H4 (cell line): ENCODE measurements at places on chromosomes 1 and 21. TPM values are rescaled to one million over a fixed set of nuclear protein-coding genes. Genes with fewer than 3 reads are reported as not detected.

DNA sequence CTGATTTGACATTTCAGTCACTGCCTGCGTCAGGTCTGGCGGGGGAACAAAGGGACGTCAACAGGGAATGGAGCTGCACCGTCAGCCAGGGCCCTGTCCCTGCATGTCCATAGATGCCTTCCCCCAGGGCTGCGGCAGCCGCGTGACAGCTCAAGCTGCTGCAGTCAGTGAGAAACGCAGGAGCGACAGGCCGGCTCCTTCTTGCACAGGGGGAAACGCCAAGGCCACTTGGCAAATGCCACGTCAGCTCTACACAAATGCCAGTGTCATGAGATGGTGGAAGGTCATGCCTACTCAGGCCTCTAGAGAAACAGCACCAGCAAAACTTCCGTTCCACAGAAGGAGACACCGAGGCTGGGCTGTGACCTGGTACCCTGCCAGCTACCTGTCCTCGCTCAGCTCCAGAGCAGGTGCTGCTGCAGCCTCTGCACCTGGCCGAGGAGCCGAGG, 37.7 kb downstream of the SYF2 start:
- no peak for DNase-seq

- no peak for DNase-seq
These were observed 12.8 kb downstream of the GFI1 start for GRCh38 chr1:92473781-92474495.

GRCh38 chr1:37393173-37394120, 80.9 kb upstream of the ZC3H12A start:
- DNase-seq = no peak

- DNase-seq = no peak
These were observed 5.0 kb upstream of the ADAMTSL4 start for GRCh38 chr1:150544204-150544603.

RORC gene
- 0.60 and 1.2 TPM in 2 replicates for total RNA-seq

GRCh38 chr1:167367705-167368104, 147.0 kb downstream of the POU2F1 start:
- DNase-seq = no peak

GRCh38 chr1:61083013-61083806, 849 bp downstream of the NFIA start:
- DNase-seq = no peak

- DNase-seq = no peak
These were observed 32.3 kb downstream of the SYF2 start for GRCh38 chr1:25199819-25200620.

GRCh38 chr1:30422251-30422650, 301.1 kb downstream of the MATN1 start:
- no peak for DNase-seq

DNA sequence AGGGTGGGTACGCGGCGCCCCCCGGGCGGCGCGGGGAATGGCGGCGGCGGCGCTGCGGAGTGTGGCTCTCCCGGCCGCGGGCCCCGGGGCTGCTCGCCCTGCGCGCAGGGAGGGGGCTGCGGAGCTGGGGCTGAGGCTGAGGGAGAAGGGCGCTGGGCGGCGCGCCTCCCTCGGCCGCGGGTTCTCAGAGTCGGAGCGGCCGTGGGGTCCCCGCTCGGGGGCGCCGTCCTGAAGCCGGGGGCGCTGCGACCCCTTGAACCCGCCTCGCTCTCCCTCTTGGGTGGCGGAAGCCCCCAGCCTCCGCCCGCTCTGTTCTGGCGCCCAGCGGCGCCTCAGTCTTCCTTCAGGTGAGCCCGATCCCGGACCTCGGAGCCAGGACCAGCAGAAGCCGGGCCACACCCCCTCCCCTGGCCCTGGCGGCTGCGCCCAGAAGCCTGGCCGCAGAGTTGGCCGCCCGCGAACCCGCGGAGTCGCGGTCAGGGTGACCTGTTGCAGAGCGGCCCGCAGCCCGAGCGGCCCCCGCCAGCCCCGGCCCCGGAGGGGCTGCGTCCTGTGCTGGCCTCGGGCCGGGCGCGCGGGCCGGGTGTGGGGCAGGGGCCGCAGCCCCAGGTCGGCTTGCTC, 532 bp downstream of the RALGPS2 start:
- peak; percentile 9 for DNase-seq

CLDN19 gene
- total RNA-seq = not detected in 2 replicates

GRCh38 chr1:201719812-201720521, 109.0 kb upstream of the IPO9 start:
- peak; percentile 89 for DNase-seq

DNA sequence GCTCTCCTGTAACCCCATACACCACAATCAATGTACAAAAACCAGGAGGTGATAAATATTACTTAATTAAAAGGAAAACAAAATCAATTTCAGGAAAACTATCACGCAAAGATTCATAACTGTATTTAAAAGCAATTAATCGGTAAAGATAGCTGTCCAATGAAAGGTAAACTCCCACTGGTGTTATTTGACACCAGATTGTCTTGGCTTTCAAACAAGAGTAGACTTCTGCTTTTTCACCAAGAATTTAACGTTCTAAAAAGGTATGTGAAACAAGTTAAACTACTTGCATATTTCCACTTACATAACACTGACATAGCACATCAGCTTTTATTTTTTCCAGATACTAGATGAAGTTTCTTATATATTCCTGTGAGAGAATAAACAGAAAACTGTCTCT, 3.5 kb downstream of the PLPP3 start:
- no peak for DNase-seq

- no peak for DNase-seq
These were observed 253.1 kb upstream of the IRF2BP2 start for GRCh38 chr1:234862944-234863515.

MYOG gene
- total RNA-seq = not detected in 2 replicates

DNA sequence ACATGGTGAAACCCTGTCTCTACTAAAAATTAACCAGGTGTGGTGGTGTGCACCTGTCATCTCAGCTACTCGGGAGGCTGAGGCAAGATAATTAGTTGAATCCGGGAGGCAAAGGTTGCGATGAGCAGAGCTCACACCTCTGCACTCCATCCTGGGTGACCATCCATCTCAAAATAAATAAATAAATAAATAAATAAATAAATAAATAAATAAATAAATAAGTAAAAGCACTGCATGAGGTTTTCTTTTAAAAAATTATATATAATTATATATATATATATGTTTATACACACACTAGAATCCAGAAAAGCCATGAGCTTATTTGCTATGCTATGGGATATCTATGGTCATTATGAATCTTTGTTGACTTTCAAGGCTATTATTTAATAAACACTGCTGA, 2.4 kb downstream of the AMPD1 start:
- DNase-seq = no peak

PDZK1IP1 gene
- not detected in 2 replicates for total RNA-seq

FCRL4 gene
- total RNA-seq = not detected in 2 replicates

ZFYVE9 gene
- 13.9 and 15.0 TPM in 2 replicates for total RNA-seq

GRCh38 chr1:160257411-160258015, 4.8 kb downstream of the DCAF8 start:
- DNase-seq = no peak

SOX13 gene
- total RNA-seq = 1.4 TPM in 2 replicates

DNA sequence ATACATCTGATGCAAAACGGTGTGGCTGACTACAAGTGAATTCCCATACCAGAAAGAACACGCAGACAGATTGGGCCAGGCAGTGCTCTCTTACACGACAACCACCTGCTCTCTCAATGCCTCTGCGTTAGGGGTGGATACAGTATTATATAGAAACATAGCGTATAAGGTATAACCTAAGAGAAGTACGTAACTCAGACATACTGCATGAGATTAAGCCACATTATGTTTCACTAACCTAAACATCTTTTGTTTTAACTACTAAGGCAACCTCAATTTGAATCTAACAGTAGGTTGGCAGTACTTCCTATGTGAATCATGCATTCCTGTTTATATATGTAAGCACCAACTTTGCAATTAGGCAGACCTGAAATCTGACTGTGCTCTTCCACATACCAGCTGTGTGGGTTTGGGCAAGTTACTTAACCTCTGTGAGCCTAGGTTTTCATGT, 58.1 kb upstream of the COA6 start:
- DNase-seq = peak; percentile 77

DNA sequence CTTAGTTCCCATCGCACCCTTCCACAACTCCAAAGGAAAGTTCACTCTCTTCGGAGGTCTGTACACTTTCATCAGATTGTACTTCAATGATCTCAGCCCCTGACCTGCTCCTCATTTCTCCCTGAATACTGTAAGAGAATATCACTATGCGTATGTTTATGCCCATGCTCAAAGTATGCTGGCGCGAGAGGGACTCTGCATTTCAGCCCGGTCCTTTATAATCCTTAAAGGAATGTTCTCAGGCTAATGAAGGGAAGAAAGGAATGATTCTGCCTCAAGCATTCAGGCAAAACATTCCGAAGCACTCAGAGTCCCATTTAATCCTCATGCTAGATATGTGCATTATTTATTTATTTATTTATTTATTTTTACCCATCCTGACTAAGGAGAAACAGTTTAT, 76.8 kb downstream of the PLD5 start:
- DNase-seq = no peak

PRAMEF11 gene
- total RNA-seq = not detected in 2 replicates

- DNase-seq = peak; percentile 52
These were observed 19.8 kb upstream of the MUTYH start for GRCh38 chr1:45359882-45360513.

DNA sequence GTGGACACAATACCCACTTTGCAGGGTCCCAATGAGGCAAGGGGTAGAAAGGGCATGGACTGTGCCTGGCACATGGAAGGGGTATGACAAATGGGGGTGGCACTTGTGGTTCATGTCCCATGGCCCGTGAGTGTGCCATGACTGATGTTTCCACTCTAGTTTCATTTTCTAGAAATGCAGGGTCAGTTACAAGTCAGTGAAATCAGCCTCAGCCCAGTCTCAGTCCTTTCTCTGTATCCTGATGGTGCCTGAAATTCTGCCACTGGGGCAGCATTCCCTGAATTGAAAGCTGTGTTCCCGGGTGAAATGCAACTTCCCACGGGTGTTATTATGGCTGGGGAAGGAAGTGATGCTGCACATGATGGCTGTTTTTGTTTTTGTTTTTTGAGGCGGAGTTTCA, 110.8 kb upstream of the ZBTB40 start:
- DNase-seq = no peak

DNA sequence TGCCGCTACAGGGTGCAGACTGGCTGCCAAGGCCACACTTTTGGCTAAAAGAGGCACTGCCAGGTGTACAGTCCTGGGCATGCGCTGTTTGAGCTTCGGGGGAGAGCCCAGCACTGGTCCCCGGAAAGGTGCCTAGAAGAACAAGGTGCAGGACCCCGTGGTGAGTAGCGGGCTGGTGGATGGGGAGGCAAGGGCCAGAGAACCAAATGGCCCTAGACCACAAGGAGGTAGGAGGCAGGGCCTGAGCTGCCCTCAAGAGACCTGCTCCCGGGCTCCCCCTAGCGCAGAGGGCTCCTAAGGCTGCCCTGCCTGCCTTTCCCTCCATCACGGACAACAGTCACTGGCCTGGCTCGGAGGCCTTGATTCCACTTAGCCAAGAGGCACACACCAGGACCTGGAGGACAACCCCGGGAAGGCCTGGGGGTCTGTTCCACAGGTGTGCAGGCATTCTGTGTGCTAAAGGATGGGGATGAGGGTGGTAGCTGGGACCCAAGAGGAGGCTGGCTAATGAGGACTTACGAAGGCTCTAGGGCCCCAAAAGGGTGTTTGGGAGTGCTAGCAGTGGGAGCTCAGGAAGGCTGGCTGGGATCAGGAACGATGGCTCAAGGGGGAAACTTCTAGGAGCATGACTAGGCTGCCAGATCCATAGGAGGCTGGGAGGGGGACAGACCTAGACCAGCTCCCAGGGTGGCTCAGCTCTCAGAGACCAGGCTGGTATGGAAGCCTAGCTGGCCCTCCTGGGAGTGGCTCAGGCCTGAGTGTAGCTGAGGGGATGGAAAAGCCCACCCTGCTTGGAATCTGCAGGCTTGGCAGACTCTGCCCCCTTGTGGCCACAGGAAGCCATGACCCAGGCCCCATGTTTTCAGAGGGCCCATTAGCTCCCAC, 742 bp downstream of the ARTN start:
- peak; percentile 61 for DNase-seq

SKI gene
- total RNA-seq = 3.3 and 172 TPM in 2 replicates

IGSF9 gene
- 0.47 and 0.52 TPM in 2 replicates for total RNA-seq

- peak; percentile 29 for DNase-seq
These were observed 51.7 kb downstream of the SLC16A1 start for GRCh38 chr1:112904071-112904830.

S100PBP gene
- total RNA-seq = 25.2 and 29.1 TPM in 2 replicates

CFHR2 gene
- total RNA-seq = not detected in 2 replicates

DNA sequence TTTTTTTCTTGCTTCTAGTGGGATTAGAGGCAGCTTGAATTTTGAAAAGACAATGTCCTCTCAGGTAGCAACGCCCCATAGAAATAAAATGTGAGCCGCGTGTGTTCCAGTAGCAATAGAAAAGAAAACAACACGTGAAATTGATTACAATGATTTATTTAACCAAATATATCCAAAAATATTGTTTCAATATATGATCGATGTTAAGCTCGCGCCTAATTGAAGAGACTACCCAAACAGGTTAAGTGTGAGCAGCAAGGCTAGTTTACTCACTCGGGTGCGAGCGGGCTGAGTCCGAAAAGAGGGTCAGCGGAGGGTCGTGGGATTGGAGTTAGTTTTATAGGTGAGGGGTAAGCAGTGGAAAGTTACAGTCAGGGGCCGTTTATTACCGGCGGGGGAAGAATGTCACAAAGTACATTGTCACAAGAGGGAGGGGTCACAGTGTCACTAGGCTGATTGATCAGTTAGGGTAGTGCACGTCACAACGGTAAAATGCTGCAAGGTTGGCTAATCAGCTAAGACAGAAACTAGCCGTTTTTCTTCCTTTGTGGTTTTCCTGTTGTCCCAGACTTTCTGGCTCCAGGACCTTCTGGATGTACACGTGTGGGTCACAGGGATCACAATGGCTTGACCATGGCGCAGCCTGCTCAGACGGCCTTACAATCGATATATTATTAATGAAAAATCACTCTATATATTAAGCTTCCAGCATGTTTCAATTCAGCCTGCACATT, 697 bp upstream of the ZNF670 start:
- DNase-seq = no peak

DNA sequence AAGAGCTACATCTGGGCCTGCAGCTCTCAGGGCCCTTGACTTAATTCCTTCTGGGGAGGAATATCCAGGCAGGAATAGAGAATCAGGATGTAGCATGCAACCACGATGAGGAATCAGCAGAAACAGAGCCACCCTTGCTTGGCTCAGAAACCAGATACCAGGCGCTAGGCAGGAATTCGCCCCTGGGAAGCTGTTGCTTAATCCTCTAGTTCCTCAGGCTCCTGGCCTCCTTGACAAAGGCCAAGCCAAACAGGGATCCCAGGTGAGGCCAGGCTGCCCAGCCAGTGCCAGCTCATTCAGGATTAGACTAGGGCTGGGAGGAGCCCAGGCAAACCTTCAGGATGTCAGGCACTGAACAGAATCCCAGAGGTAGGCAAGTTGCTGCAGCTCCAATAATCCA, 48.2 kb upstream of the IRF2BP2 start:
- peak; percentile 57 for DNase-seq

DNA sequence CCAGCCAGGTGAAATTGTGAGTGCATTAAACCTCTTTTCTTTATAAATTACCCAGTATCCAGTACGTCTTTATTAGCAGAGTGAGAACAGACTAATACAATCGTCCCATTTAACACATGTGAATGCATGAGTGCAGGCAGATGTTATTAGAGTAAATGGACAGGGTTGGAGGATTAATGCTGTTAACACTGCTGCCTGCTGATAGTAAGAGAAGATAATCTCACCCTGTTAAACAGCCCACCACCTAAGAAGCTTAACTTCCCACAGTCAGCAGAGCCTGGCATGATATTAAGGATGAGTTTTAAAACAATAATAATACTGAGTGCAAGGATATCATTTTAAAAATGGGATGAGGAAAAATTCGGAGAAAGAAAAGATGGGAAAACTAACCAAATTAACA, 181.4 kb upstream of the LHX8 start:
- DNase-seq = no peak

GRCh38 chr1:176858433-176858916, 306.0 kb downstream of the ASTN1 start:
- DNase-seq = peak; percentile 25
